ENCODE measurements at places on chromosomes 7 and 10.

DNA sequence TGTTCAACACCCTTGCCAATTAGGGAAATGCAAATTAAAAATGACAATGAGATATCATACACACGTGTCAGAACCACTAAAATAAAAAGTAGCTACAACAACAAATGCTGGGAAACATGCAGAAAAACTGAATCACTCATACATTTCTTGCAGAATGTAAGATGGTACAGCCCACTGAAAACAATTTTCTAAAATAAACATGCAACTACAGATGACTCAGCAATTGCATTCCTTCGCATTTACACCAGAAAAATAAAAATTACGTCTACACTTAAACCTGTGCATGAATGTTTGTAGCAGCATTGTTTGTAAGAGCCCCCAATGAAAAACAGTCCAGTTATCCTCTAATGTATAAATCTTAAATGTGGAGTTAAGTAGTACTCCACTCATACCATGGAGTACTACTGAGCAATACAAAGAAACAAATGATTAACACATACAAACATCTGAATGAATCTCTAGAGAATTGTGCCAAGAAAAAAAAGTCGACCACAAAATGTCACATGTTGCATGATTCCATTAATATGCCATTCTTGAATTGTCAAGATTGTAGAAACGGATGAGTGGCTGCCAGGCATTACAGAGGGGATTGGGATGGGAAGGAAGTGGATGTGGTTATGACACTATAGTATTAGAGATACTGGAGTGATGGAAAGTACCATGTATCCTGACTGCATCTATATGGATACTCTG lies 134.6 kb upstream of the NPSR1 start:
- DNase-seq, result no peak

GRCh38 chr10:61170594-61170993 lies 226.6 kb upstream of the RHOBTB1 start:
- DNase-seq, result no peak

- no peak for DNase-seq
Measured at GRCh38 chr7:112370436-112370835, 79.8 kb upstream of the IFRD1 start.

DNA sequence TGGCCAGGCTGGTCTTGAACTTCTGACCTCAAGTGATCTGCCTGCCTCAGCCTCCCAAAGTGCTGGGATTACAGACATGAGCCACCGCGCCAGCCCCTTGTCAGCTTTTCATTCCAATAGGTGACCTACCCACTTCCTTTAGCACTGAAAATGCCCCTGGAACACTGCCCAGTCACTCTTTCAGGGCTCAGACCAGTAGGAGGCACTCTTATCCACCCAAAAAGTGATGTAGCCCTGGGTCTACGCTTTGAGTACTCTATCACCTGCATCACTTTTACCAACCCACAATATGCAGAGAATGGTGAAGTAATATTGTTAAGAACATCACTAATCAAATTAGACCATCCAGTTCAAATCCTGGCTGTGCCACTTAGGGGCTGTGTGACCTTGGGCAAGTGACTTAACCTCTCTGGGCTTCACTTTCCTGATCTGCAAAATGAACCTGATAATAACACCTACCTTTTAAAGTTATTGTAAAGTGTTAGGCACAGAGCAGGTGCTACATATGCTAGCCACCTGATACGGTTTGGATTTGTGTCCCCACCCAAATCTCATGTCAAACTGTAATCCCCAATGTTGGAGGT lies 5.2 kb downstream of the CALN1 start:
- no peak for DNase-seq

DNA sequence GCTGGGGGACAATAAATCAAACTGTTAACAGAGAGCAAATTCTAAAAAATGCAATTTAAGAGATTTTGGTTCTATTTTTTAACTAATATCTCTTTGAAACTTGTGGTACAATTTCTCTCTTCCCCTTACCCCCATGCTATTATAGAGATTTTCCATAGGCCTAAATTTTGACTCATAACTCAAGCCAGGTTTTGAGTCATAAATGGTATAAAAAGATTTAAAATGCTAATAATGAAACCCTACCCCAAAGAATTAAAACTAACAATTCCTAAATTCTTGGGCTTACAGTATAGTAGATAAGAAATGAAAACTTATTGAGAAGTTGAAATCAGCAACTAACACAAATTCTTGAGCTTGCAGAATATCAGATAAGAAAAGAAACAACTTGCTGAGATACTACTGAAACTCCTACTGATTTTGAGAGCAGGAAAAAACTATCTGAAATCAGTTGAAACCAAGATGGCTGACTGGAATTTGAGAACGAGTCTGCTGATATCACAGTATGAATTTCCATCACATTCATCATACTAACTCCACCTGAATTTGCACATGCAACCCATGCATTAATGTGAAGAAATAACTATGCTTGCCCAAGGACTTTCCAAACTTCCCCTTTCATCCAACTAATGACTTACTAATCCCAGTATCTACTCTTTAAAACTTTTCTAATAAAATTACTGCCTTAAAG lies 36.3 kb downstream of the POT1 start:
- no peak for DNase-seq

DNA sequence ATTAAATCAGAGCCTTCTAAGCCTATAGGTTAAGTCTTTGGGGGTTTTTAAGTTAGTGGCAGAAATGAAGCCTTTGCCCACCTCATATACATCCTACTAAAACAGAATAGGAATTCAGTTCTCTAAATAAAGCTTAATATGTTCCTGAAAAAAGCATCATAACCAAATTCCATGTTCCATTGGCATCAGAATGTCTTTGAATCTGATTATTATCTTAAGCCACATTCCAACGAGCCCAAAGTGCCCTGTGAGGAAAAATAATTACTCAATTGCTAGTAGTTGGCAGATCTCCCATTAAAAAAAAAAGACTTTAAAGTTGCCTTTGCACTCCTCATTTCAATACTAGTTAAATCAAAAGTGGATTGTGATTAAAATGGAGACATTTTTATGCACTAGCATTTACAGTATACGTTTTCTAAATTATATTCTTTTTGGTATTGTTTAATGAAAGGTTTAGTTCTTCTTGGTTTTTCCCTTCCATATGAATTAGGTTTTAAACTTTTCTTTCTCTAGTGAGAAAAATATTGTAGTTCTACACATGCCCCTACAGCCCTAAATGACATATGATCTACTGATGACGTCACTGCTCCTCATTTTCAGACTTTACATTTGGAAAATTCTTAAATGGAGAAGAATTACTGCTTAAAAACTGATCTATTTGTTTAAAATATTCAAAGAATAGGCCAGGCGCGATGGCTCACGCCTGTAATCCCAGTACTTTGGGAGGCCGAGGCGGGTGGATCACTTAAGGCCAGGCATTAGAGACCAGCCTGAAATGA lies 54.3 kb upstream of the CABCOCO1 start:
- DNase-seq, result no peak

DNA sequence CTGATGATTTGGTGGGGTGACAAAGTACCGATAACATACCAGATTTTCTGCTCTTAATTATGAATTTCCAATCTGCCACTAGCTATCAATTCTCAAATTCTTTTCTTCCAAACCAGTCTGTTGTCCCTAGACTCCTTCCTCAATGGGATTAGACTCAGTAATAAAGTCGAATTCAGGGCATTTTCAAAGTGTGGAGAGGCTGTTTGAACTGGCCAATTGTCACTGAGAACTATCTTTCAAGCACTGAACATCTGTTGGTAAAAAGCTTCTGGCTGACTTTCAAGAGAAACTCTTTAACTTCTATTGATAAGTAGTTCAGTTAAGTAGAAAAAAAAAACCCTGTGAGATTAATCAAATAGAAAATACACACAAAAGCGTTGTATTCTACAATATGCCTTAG lies 108.9 kb downstream of the SAMD9 start:
- no peak for DNase-seq

DNA sequence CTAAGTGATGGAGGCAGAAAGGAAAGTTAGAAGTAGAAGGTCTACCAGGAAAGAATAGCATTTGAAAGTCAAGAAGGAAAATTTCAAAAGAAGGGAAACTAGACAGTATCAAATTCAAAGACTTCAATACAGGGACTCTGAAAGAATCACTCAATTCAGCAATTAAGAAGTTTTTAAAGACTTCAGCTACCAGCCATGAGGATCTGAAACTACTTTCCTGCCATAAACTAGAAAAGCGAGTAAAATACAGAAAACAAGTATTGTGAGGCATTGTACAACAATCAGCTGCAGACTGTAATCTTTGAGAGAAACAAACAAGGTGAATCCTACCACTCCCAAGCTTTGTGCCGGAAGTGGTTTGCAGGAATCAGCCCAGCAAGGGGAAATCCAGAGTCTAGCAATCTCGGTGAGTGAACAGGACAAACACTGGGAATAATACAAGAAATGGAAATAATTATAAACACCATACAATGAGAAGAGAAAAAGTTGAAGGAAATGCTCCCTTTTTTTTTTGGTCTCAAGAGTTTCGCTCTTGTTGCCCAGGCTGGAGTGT lies 62.4 kb downstream of the ARHGAP12 start:
- no peak for DNase-seq

GRCh38 chr7:1666823-1667565 lies 3.1 kb upstream of the ELFN1 start:
- DNase-seq, result no peak

- no peak for DNase-seq
Measured at GRCh38 chr10:60479305-60480020, 89.8 kb upstream of the ANK3 start.

GRCh38 chr7:153087498-153087897 lies 327.9 kb downstream of the ACTR3B start:
- DNase-seq, result no peak

All from stimulated activated CD8-positive, alpha-beta memory T cell treated with anti-CD3 and anti-CD28 coated beads, Interleukin-7, amount 100 ng/mL, for 24 hours (primary cell).